ENCODE measurements at places on chromosomes 7 and 10. TPM values are rescaled to one million over a fixed set of nuclear protein-coding genes. Genes with fewer than 3 reads are reported as not detected.

DNA sequence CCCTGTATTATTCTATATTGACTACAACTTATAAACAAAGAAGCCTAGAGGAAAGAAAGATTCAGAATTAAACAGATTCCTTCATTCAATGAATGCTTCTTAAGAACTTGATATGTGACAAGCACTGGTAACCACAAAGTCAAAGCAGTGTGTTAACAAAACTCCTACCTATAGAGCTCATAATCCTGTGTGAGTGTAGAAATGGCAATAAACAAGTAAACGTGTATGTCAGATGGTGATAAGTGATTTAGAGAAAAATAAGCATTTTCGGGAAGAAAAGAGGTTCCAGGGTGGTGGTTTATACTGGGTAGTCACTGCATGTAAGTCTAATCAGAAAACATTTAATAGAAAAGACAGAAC, 141.3 kb downstream of the JMJD1C start:
- no peak for DNase-seq

- DNase-seq = no peak
Measured at GRCh38 chr7:112366886-112367285, 83.4 kb upstream of the IFRD1 start.

DNA sequence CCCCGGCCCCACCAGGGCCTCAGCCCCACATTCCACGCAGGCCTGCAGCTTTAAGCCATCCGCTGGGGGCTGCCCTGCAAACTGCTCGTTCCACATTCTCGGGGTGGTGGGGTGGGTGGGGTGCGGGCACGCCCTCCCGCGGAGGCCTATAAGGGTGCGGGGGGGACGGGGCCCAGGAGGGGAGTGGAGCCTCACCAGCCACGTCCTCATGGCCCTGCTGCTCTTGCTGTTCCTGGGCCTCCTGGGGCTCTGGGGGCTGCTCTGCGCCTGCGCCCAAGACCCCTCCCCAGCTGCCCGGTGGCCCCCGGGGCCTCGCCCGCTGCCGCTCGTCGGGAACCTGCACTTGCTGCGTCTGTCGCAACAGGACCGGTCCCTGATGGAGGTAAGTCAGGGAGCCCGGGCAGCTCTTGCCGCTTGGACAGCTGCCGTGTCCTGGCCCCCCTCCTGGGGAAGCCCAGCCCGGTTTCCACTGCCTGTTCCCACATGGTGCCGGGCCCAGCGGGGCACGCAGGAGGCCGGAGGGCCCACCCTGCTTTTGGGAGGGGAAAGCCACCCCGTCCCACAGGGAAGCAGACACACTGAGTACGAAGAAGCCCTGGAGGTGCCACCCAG, at the start of gene CYP2W1:
Gene CYP2W1, plus strand, starts transcription at position 178 of the 612 bp plus-strand sequence. Its CDS starts 31 bp downstream, at position 209.
- DNase-seq = no peak

Gene SPDYE5
- not detected for total RNA-seq

GRCh38 chr7:5414916-5415315, 8.7 kb downstream of the TNRC18 start:
- no peak for DNase-seq

Gene STEAP1B
- not detected for total RNA-seq

DNA sequence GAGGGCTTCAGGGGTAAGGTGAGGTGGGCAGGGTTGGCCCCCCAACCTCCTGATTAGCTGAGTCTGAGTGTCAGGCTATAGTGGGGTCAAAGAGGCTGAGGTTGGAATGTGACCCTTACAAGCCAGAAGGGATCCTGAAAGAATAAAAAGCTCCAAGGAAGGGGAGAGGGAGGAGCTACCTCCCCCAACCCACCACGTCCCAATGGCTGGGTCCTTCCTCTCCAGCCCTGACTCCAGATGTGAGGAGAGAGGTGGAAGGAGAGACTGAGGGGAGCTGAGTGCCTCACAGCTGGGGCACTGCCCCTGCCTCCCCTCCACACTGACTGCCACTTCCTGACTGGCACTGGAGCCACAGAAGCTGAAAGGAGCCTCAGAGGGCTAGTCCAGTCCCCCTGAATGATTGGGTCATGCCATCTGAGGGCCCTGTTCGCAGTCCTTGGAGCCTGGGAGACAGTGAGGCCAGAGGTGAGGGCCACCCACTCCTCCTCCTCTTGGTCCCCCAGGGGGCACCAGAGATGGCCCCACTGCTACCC, 20.6 kb downstream of the IMPDH1 start:
- DNase-seq = no peak

Gene EMX2
- total RNA-seq = not detected

GRCh38 chr7:101684983-101685330, 55.9 kb upstream of the MYL10 start:
- no peak for DNase-seq

Gene GSTO2
- 1.4 TPM for total RNA-seq

Gene SEMA3A
- total RNA-seq = 0.13 TPM

DNA sequence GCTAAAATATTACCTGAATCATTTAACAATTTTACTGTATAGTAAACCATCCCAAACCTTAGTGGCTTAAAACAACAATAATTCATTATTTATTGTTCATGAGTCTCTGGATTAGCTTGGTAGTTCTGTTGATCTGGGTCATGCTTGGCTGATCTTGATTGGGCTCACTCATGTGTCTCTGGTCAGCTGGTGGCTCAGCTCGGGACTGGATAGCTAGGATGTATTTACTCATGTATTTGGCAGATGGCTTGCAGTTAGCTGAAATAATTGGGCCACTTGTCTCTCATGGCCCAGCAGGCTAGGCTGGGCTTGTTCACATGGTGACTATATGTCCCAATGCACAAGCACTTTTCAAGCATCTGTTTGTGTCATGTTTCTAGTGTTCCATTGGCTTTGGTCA, 262.8 kb downstream of the BBS9 start:
- no peak for DNase-seq

DNA sequence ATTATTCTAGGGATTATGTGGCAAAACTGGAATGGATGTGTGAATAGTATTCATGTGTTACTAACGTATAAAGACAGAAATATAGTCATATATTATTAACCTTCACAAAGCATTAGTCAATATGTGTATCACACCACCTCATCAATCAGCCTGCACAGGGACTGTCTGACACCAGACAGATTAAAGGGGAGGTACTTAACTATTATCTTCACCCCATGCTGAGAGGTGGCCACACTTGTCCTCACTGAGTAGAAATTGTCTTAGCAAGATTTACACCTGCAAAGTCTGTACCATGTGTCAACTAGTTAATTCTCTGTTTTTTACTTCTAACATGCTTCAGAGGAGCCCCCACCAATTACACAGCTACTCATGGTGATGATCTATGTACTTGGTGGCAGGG, 146.3 kb upstream of the LRGUK start:
- DNase-seq = no peak

DNA sequence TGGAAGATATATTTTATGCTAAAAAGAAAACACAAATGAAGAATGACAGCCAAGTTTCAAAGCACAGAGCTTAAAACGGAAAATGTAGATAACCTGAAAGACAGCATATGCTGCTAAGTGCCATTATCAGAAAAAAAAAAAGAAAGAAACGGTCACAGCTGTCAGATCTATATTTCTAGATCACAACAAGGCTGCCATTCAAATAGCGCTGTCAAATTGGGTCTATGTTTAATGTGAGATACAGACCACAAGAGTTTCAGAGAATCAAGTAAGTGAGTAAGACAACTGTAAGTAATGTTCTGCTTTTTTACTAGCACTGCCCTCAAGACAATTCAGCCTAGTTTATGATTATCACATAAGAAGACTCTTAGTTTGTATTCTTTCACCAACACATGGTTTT, 66.1 kb upstream of the RNF148 start:
- DNase-seq = no peak

DNA sequence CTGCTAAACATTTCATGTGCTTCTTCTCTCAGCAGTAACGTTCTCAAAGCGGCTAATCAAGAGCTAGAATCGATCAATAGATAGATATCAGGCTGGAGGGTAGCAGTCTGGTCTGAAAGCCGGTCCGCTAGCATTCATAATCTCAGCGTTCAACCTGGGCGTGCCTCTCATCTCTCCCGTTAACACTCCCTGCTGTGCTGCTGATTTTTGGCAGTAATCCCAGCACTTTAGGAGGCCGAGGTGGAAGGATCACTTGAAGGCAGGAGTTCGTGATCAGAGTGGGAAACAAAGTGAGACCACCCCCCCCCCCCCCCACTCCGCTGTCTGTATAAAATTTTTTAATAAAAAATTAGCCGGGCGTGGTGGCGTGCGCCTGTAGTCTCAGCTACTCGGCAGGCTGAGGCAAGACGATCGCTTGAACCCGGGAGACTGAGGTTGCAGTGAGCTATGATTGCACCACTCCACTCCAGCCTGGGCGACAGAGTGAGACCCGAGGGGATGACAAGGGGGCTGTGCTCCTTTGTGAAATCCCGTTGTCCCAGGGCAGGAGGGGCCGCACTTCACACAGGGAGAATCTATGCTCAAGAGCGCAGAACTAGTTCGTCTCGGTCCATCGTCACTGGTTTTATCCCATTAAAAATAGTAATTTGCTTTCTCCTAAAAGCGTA, 624 bp upstream of the CEP55 start:
- no peak for DNase-seq

- DNase-seq = no peak
Measured at GRCh38 chr7:157525491-157525915, 188.7 kb downstream of the DNAJB6 start.

DNA sequence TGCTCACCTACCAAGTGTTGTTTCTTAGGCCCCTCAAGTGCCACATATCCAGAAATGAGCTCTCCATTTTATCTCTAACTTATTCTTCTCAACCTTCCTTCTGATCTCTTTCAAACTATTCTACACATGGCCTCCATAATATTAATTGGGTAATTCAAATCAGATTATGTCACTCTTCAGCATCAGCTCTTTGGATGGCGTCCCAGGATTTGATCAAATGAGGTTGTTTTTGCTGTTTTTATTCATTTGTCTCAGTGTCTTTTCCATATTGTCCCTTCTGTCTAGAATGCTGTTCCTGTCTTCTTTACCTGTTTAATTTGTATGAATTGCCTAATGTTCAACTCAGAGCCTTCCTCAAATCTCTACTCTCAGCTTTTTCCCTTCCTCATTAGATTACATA, 234.6 kb upstream of the CXCL12 start:
- DNase-seq = no peak

DNA sequence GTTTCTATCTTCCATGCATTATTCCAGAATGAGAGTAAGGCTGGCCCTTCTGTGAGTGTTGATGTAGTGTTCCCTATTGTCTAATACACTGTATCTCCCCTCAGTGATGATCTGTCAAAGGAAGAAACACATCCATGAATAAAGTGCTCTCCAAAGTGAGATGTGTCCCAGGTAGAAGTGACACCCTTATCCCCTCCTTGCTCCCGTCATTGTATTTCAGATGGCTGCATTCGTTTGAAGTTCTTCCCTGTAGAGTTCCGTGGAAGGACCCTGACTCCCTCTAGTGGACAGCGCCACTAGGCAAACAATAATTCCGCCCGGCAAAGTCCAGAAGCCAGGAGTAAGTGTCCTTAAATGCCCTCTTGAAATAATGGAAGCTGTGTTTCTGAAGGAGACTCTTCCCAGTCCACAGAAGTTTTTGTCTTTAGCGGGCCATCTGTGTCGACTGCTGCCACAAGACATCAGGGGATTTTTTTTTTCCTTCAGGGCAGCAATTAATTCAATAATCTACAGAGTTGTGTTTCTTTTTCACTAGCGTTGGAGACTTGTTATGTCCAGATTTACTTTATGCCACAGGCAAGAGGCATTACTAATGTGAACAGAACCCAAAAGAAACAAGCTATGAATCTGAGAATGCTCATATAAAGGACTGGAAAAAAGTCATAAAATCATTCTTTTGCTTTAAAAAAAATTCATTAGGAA, 64.6 kb downstream of the THNSL1 start:
- peak; percentile 48 for DNase-seq

GRCh38 chr7:11607686-11608085, 224.3 kb downstream of the THSD7A start:
- no peak for DNase-seq

Gene ADAM12
- total RNA-seq = 1.8 TPM

GRCh38 chr10:125024497-125025234, 82.7 kb downstream of the ZRANB1 start:
- no peak for DNase-seq

DNA sequence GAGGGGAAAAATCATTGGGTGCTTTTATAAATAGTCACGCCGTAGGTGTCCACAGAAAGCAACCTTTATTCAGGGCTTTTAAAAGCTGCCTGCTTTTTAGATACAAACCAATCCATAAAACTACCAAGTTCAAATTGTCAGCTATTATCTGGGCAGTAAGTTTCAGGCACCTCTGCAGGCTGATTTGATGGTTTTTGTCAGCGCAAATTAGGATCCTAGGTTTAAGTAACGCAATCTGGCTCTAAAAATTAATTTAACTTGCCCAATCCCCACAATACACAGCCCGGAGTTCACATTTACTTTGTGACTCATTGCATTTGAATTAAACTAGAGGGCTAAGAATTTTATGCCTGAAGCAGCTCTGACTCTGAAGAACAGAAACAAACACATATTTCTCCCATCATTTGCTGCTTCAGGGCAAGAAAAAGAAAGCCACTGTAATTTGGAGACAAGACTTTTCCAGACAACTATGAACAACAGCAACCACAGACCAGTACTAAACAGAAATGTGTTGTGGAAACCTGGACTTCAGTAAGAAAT, 43.3 kb downstream of the NRP1 start:
- no peak for DNase-seq

DNA sequence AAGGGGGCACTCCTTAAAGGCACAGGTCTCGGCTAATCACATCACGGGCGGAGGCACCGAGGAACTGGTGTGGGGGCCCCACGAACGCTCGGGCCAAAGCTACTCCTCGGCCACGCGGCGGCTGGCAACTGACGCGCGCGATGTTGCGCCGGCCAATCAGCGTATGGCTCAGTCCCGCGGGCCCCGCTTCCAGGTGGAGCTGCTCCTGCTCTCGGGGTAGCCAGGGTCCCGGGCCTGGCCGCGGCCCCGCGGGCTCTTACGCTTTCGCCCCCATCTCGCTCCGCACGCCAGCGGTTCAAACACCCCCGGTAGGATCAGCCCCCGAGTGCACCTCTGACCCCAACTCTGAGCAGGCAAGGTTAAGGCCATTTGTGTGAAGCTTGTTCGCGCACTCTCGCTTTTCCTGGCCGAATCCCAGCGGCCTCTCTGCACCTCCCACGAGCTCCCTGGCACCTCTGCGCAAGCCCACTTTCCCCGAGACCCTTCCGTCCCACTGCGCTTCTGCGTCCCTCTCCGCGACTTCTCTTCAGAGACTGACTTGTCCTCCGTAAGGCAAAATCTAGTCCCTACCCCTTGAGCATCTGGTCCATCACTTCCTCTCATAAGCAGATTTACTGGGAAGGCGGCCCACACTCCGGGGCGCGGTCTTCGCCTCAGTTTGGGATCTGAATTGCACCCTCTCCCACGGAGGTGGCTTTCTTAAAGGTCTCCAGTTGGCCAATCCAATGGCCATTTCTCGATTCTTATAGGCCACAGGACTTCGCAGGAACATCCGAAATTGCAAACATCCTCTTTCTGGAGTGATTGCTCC, 200.9 kb upstream of the TBX20 start:
- no peak for DNase-seq
